ENCODE measurements at places on chromosomes 6 and 20.

GRCh38 chr6:17957904-17958620 lies 29.4 kb downstream of the KIF13A start:
- no peak for DNase-seq

DNA sequence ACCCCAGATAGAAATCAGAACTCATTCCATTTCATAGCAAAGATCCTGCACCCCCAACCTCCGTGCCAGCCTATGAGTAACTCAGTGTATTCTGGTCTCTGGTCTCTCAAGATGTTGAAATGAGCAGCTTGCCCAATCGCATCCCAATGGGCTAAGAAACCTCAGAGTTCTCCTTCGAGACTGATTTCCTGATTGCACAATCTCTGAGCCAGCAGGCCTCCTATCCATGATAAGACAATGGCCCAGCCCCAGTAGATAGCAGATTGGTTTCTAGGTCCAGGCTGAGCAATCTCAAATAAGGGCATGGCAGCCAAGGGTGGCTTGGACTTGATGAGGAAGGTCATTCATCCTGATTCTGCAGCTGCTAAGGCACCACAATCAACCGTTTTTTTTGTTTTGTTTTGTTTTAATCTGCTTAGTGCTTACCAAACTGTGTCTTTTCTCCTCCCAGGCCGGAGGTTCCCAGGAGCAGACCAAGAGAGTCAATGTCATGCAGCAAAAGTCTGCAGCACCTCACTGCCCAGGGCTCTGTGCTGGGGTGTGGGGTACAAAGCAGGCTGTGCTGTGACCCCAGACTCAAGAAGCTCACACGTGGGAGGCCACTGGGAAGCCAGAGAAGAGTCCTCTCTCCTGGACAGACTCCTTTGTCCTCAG lies 125.1 kb upstream of the NXT1 start:
- DNase-seq = peak; percentile 98

DNA sequence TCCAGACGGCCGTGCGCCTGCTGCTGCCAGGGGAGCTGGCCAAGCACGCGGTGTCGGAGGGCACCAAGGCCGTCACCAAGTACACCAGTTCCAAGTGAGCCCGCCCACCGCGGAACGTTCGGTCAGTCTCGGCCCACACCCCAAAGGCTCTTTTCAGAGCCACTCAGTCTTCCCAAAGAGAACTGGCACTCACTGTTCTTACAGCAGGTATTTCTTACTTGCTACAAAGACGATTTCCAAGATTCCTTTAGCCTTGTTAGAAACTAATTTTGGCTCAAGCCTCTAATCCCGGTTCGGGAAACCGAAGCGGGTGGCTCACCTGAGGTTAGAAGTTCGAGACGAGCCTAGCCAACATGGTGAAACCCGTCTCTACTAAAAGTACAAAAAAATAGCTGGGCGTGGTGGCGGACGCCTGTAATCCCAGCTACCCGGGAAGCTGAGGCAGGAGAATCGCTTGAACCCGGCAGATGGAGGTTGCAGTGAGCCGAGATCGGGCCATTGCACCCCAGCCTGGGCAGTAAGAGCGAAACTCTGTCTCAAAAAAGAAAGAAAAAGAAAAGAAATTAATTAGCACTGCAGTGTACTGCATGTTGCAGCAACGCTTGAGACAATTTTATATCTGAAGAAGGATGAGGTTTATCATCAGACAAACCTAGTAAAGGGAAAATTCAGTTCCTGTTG lies 73.1 kb downstream of the OR2B2 start:
- DNase-seq = peak; percentile 54

DNA sequence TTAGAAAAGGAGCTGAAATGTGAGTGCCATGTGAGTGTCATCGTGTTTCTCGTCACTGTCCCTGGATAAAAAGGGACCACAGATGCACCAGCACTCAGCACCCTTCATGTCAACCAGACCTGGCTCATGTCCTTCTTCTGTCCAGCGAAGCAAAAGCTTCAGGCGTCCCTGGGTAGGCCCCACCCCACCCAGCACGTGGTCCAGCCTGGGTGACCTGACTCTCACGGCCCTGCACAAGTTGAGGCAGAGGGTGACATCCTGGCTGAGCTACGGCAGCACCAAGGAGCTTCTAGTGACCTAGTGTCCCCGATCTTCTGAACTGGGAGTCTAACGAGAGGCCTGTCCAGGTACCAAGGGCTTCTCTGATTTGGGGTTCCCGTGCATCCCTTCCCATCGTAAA lies 37.8 kb downstream of the PSMG4 start:
- DNase-seq = no peak

- no peak for DNase-seq
These were observed 35.0 kb downstream of the COL19A1 start for GRCh38 chr6:69901361-69901760.

DNA sequence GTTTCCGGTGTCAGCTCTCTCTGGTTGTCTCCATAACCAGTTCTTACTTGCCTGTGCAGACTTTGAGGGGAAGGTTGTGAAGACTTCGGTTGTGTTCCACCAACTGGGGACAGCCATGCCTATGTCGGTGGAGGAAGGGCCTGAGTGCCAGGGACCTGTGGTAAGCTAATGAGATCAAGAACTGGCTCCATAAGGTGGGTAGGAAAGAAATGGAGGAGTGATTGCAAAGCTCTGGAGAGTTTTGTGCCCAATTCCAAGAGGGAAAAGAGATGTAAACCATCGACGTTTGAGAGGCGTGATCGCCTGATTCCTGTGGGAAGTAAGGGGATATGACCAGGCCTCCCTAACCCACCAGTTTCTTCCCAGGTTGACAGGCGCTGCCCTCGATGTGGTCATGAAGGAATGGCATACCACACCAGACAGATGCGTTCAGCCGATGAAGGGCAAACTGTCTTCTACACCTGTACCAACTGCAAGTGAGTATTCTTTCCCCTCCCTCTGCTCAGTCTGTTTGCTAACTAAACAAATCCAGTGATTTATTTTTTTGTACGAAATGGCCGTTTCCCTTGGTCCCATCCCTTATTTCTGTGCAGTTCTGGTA lies 893 bp downstream of the POLR1H start:
- no peak for DNase-seq

Data from inflammatory macrophage treated with lipopolysaccharide for 4 hours (primary cell).